ENCODE measurements at places on chromosomes 6 and 20.

DNA sequence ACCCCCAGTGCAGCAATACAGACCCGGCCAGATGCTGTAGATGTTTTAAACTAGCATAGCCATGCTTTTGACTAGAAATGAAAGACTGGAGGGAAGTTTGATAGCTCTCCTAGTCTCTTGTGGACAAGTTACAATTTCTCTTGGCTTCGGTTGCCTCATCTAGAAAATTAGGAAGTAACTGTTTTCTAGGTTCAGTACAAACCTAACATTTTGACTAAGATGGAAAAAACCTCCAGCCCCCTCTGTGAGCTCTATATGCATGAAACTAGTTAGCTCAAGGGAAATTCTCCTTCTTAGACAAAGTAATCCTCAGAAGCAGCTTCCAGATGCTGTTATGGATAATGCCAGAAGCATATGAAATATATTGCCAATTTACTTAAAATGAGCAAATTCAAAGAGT is 86.6 kb downstream of the RNF144B start:
- no peak for DNase-seq

- DNase-seq = no peak
Observed at GRCh38 chr20:7151676-7152470, 384.4 kb downstream of the BMP2 start.

- DNase-seq = no peak
Observed at GRCh38 chr6:169183233-169183632, 70.4 kb downstream of the THBS2 start.

DNA sequence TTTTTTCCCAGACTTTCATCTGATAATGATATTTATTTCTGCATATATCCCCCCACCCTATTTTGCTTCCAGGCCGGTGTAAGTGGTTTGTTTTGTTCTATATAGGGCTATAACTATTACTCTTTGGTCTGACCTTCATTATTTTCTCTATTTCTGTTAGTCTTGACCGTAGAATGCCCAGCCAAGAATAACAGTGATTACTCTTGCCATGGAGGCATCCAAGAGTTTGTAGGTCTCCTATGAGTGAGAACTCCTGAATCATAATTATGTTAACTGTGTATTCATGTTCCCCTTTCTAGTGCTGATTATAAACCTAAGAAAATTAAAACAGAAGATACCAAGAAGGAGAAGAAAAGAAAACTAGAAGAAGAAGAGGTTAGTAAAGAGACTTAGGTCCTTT is 52.2 kb downstream of the TOP1 start:
- no peak for DNase-seq

DNA sequence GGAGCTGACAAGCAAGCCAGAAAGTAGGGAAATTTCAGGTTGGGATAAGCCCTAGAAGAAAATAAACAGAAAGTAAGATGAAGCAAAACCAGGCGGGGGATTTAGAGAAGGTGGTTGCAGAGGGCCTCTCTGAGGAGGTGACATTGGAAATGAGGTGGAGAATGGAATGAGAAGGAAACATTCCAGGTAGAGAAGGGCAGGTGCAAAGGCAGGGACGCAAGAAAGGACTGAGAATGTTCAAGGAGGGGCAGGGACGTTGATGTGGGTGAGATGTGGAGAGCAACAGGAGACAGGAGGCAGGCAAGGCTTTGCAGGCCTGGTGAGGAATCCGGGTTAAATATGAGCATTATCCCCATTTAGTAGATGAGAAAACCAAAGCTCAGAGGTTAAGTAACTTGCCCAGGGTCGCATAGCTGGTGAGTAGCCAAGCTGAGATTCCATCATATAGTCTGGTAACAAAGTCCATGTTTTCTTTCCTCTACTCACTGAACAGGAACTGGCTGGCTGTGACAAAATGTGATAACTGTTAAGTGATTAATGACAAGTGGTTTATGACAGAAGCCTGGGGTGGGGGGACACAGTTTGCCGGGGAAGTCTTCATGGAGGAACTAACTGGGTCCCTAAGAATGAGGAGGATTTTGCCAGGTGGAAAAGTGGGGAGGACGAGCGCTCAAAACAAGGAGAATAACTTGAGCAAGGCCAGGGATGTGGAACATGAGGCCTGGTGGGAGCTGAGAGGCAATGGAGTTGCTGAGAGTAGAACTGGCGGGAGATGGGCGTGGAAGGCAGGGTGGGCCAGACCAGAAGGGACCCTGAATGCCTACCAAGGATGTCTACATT is 32.6 kb downstream of the MRPL14 start:
- no peak for DNase-seq

- DNase-seq = no peak
Observed at GRCh38 chr6:105015482-105015881, 58.6 kb downstream of the LIN28B start.

- no peak for DNase-seq
Observed at GRCh38 chr6:144232832-144233230, 52.3 kb upstream of the UTRN start.

- DNase-seq = no peak
Observed at GRCh38 chr20:62025394-62025793, 40.3 kb downstream of the TAF4 start.

- no peak for DNase-seq
Observed at GRCh38 chr6:73471686-73472290, 10.3 kb downstream of the MTO1 start.

GRCh38 chr6:14550822-14551221 is 433.2 kb downstream of the CD83 start:
- no peak for DNase-seq

DNA sequence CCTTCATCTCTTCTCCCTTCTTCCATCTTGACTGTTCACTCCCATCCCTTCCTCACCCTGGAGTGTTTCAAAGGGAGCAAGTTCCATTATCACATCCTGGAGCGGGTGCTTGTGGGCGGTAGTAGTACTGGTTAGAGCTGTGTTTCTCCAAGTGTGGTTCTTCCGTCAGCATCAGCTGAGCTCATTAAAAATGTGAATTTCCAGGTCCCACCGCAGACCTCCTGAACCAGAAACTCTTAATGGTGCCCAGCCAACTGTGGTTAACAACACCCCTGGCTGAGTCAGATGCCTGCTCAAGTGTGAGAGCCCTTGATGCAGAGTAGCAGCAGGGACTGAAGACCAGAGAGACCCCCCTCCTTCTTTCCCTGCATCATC is 24.4 kb downstream of the ANGPT4 start:
- DNase-seq = no peak

DNA sequence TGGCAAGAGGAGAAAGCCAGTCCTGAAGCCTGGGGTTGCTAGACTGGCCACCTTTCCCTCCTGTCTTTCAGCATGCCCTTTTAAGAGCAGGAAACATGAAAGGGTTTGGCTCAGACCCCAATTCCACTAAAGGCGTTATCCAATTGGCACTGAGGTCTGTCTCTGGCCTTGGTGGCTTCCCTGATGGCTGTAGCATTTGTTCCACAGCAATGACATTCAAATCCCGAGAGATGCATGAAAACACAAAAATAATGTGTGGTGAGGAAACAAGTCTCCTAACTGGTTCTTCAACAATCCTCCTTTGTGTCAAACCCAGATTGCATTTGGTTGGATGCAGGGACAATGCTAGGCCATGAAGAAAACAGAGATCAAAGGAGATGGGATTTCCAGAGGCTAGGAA is 56.5 kb upstream of the ADTRP start:
- no peak for DNase-seq

DNA sequence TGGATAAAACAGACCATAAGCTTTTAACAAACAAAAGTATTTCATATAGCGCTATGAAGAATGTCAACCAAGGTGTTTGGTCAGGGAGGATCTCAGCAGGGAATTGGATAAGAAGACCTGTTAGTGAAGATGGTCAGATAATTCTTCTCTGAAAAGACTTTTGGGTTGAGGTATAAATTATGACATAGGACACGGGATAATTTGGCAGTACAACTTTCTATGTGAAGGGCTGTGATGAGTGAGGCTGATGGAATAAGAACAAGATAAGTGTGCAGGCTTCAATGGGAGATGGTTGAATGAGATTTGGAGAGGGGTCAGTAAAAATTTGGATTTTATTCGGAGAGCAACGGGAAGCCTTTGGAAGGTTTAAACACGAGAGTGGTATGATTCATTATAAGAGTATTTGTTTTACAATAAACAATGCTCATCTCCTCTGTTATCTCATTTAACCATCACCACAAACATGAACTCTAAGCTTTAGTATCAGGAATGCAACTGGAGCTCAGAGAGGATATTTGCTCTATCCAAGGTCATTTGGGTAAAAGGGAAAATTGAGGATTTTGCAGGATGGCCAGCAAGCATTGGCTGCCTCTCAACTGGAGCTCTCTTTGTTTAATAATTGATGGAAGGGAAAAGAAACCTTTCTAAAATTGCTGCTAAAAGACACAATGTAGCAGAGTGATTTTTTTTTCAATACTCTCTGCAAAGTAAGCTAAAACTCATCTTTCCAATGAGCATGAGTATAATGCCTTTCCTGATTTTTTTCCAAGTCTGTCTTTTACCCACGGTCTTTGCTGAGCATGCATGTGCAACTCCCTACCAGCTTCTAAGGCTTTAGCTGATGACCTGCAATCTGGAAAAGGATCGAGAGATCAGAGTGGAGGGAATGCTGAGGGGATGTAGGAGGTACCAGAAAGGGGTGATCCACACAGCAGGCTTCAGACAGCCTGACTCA is 534.0 kb downstream of the CBLN4 start:
- DNase-seq = no peak

DNA sequence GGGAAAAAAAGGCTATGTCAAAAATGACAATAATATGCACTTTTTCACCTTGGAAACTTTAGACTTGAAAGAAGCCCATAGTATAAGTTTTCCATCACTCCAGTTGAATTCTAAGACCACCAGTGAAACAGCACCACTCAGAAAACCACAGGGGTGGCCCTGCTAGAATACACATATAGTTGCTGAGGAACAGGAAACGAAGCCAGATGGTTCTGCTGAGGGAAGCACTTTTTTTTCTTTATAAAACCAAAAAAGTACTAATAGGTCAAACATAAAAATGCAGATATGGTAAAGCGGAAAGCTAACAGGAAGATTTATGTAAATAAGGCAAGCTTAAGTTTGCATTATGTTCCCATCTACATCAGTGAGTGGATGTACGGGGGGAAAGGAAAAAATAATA is 303.9 kb downstream of the FOXC1 start:
- DNase-seq = no peak

DNA sequence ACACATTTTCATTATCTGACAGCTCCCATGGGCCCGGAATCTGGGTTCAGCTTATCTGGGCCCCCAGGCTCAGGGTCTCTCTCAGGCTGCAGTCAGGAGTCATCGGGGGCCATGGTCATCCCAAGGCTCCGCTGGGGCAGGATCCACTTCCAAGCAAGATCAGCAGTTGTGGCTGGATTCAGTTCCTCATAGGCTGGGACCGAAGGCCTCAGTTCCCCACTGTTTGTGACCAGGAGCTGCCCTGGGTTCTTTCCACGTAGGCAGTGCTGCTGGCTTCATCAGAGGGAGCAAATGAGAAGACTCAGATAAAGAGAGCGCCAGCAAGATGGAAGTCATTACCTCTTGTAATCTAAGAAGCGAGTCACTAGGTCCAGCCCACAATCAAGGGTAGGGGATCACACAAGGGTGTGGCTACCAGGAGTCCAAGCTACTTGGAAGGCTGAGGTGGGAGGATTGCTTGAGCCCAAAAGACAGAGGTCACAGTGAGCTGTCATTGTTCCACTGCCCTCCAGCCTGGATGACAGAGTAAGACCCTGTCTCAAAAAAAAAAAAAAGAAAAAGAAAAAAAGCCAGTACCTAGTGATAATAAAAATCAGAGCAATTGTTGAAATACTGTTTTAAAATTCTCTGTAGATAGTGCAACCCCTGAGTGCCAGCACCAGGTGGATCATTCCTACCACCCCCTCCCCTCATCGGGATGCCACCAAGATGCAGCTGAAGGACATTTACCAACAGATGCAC is 162.7 kb downstream of the NFATC2 start:
- DNase-seq = no peak

GRCh38 chr6:27334141-27334540 is 22.1 kb upstream of the POM121L2 start:
- DNase-seq = no peak

- DNase-seq = no peak
Observed at GRCh38 chr20:8656335-8656734, 412.6 kb upstream of the PLCB4 start.

- no peak for DNase-seq
Observed at GRCh38 chr6:44007818-44008621, 119.2 kb downstream of the MRPL14 start.

Measured in thymus (tissue), 14 donors.